ENCODE measurements at places on chromosomes 13 and 19. TPM values are rescaled to one million over a fixed set of nuclear protein-coding genes. Genes with fewer than 3 reads are reported as not detected.

GJB2 gene
- not detected for total RNA-seq

DNA sequence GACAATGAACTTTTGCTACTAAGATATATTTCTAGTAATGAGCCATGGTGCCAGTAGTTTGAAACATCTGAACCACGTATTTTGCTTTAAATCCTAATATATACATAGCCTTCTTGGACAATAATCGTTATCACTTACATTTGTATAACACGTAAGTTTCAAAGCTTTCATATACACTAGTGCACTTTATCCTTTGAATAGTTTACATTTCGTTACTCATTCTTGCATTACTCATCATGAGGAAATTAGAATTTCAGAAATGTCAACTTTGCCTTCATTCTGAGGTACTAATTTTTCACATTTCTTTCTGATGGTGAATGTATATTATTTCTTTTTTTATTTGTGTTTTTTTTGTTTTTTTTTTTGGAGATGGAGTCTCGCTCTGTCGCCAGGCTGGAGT lies 5.8 kb downstream of the KBTBD7 start:
- H3K4me3 ChIP-seq, result no peak overlapping the region
- no peaks in the 10 kb centered on the region for H3K27me3 ChIP-seq
- no peaks in the 10 kb centered on the region for H3K36me3 ChIP-seq
- H3K4me1 ChIP-seq, result peaks cover 11% of the 10 kb centered on the region

PIAS4 gene
- total RNA-seq, result 56.8 TPM

DNA sequence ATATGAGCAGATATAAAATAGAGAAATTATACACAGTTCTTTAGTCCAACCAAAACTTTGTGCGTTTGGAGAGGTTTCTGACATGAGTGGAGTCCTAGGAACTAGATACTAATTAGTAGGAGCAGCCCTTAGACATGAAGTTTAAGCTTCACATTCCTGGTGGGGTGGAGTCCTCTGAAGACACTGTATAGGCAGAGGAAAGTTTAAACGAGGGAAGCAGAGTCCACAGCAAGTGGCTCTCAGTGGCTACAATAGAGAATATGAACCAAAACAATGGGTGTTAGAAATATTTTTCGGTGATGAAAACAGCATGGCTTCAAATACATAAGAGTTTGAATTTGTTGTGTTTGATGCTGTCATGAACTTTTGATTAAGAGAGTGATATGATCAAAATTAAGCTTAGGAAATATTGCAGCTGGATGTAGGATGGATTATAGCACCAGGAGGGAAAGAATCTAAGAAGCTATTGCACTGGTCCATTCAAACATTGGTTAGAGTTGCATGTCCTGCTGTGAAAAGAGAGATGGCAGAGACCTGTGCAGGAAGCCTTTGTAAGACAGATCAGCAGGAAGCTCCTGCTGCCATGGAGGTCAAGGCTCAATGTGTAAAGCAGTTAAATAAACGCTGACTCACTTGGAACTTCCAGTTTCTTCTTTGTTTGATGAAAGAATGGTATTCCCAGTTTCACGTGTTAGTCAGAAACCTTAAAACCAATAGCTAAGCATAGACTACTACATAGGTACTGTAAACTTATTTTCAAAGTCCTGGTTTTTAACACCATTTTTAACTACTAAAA lies 175.2 kb downstream of the TDRD3 start:
- no peak overlapping the region for H3K27ac ChIP-seq
- H3K27me3 ChIP-seq, result no peaks in the 10 kb centered on the region
- no peak for DNase-seq
- no peaks in the 10 kb centered on the region for H3K36me3 ChIP-seq
- no peaks in the 10 kb centered on the region for H3K4me1 ChIP-seq

DNA sequence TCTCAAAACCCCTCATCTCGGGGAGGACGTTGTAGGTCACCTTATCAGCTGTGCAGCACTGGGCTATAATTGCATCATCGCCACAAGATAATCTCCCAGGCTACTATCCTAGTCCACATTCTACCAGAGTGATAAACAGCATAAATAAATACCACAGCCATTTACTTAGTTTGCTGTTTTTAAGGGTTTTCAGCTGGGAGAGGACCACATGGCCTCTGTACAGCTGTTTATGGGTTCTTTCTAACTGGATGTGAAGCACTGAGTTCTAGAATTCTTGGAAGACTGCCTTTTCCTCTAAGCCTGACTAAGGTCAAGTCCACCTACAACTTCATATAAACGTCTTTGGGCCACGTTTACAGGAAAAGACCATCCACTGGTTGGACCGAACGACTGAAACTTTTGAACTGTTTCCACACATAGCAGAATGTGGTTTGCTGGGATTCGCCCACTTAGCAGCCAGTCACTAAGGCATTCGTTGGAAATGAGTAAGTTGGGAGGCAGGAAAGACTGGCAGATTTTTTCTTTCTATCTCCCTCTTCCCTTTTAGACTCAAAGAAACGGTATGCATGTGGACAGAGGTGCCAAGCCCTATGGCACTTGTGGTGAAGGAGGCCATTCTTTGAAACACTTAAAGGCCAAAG lies 752.5 kb upstream of the SGCG start:
- no peak overlapping the region for H3K27ac ChIP-seq
- DNase-seq, result no peak
- H3K4me3 ChIP-seq, result no peak overlapping the region
- no peaks in the 10 kb centered on the region for H3K4me1 ChIP-seq
- H3K36me3 ChIP-seq, result no peaks in the 10 kb centered on the region

LACC1 gene
- 5.3 TPM for total RNA-seq

- H3K4me1 ChIP-seq, result peaks cover 60% of the 10 kb centered on the region
- H3K27me3 ChIP-seq, result no peaks in the 10 kb centered on the region
Measured at GRCh38 chr13:99505814-99506269, 4.6 kb downstream of the TM9SF2 start.

GRCh38 chr19:58326914-58327726 lies at the start of gene ZSCAN22:
TSS of gene ZSCAN22 (plus strand) at chr19:58326994. CDS start at chr19:58334803, 7,809 bp downstream.
- H3K4me3 ChIP-seq, result peak within 1 kb of the TSS; percentile 86
- DNase-seq, result peak; percentile 90
- H3K36me3 ChIP-seq, result no peaks in the 10 kb centered on the region
- peaks cover 11% of the 10 kb centered on the region for H3K4me1 ChIP-seq
- peak within 1 kb of the TSS; percentile 82 for H3K27ac ChIP-seq

ZNF471 gene
- total RNA-seq, result 5.9 TPM

GRCh38 chr19:48868114-48868886 lies at the start of gene PLEKHA4:
TSS of gene PLEKHA4 (minus strand) at chr19:48868617. CDS start at chr19:48867620, 997 bp downstream.
- no peak within 1 kb of the TSS for H3K4me3 ChIP-seq
- no peak within 1 kb of the TSS for H3K27ac ChIP-seq
- H3K36me3 ChIP-seq, result no peaks in the 10 kb centered on the region
- no peaks in the 10 kb centered on the region for H3K27me3 ChIP-seq

PPP1R15A gene
- 122 TPM for total RNA-seq

GRCh38 chr13:59210543-59210942 lies 953.2 kb downstream of the DIAPH3 start:
- no peaks in the 10 kb centered on the region for H3K4me1 ChIP-seq
- no peak overlapping the region for H3K4me3 ChIP-seq
- H3K27me3 ChIP-seq, result no peaks in the 10 kb centered on the region
- H3K36me3 ChIP-seq, result no peaks in the 10 kb centered on the region
- no peak for DNase-seq
- no peak overlapping the region for H3K27ac ChIP-seq

CYSLTR2 gene
- total RNA-seq, result not detected

DNA sequence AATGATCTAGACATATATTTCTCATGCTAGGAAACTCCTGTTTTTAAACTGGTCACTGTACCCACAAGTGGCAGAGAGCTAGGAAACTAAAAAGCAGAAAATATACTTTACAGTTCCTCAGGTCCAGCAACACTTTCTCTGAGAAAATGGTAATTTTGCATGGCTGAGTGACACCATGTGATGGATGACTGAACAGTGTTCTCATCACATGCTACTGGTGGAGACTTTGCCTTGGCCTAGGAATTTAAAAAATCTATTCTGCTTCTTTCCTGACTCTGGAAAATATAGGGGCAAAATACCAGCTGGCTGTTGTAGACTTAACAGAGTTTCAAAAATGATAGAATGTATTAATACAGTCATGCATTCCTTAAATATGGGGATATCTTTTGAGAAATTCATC lies 50.0 kb downstream of the LATS2 start:
- no peaks in the 10 kb centered on the region for H3K36me3 ChIP-seq
- H3K4me3 ChIP-seq, result no peak overlapping the region
- H3K27me3 ChIP-seq, result no peaks in the 10 kb centered on the region
- no peak for DNase-seq
- no peaks in the 10 kb centered on the region for H3K4me1 ChIP-seq

- no peak for DNase-seq
- H3K4me3 ChIP-seq, result no peak overlapping the region
- H3K4me1 ChIP-seq, result no peaks in the 10 kb centered on the region
- no peak overlapping the region for H3K27ac ChIP-seq
- H3K36me3 ChIP-seq, result no peaks in the 10 kb centered on the region
Measured at GRCh38 chr19:21593934-21594820, 88.8 kb downstream of the ZNF429 start.

- H3K36me3 ChIP-seq, result no peaks in the 10 kb centered on the region
- no peaks in the 10 kb centered on the region for H3K4me1 ChIP-seq
- DNase-seq, result no peak
- no peak overlapping the region for H3K27ac ChIP-seq
- no peaks in the 10 kb centered on the region for H3K27me3 ChIP-seq
Measured at GRCh38 chr13:26614721-26615120, 57.2 kb downstream of the WASF3 start.

IGSF23 gene
- not detected for total RNA-seq

- H3K27ac ChIP-seq, result no peak overlapping the region
- H3K4me1 ChIP-seq, result no peaks in the 10 kb centered on the region
- no peaks in the 10 kb centered on the region for H3K27me3 ChIP-seq
- H3K36me3 ChIP-seq, result no peaks in the 10 kb centered on the region
- DNase-seq, result no peak
- H3K4me3 ChIP-seq, result no peak overlapping the region
Measured at GRCh38 chr13:61214551-61214950, 201.1 kb downstream of the PCDH20 start.

GRCh38 chr13:65623148-65623547 lies 1607.0 kb downstream of the PCDH9 start:
- no peak for DNase-seq
- H3K27ac ChIP-seq, result no peak overlapping the region
- no peaks in the 10 kb centered on the region for H3K4me1 ChIP-seq
- H3K27me3 ChIP-seq, result no peaks in the 10 kb centered on the region
- H3K36me3 ChIP-seq, result no peaks in the 10 kb centered on the region
- H3K4me3 ChIP-seq, result no peak overlapping the region

NCAN gene
- total RNA-seq, result not detected

GRCh38 chr19:1366296-1366695 lies 17.4 kb upstream of the NDUFS7 start:
- peaks cover 18% of the 10 kb centered on the region for H3K4me1 ChIP-seq
- no peak for DNase-seq
- no peaks in the 10 kb centered on the region for H3K27me3 ChIP-seq
- no peak overlapping the region for H3K27ac ChIP-seq
- no peaks in the 10 kb centered on the region for H3K36me3 ChIP-seq

ZNF525 gene
- total RNA-seq, result 33.8 TPM

- H3K27me3 ChIP-seq, result no peaks in the 10 kb centered on the region
- peaks cover 10% of the 10 kb centered on the region for H3K36me3 ChIP-seq
- peak overlapping the region; percentile 55 for H3K4me3 ChIP-seq
- no peak overlapping the region for H3K27ac ChIP-seq
Measured at GRCh38 chr19:1929021-1929742, 11.8 kb upstream of the CSNK1G2 start.

TEX26 gene
- not detected for total RNA-seq

- peak within 1 kb of the TSS; percentile 86 for H3K4me3 ChIP-seq
- DNase-seq, result peak; percentile 99
- H3K27me3 ChIP-seq, result no peaks in the 10 kb centered on the region
- peaks cover 4% of the 10 kb centered on the region for H3K36me3 ChIP-seq
Measured at GRCh38 chr19:5903624-5904351, at the start of gene NDUFA11. TSS of gene NDUFA11 (minus strand) at chr19:5903790. CDS start at chr19:5903708, 82 bp downstream.

DNA sequence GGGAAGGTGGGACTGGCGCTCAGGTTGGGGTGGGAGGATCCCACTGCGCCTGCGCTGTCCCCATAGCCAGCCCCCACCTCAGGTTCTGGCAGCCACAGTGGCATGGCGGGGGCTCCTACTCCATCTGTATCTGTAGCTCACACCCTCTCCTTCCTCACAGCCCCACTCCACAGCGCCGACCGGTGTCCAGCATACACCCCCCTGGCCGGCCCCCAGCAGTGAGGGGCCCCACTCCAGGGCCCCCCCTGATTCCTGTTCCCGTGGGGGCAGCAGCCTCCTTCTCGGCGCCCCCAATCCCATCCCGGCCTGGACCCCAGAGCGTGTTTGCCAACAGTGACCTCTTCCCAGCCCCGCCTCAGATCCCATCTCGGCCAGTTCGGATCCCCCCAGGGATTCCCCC lies 6.0 kb downstream of the TMED1 start:
- peaks cover 49% of the 10 kb centered on the region for H3K36me3 ChIP-seq
- no peak for DNase-seq
- no peaks in the 10 kb centered on the region for H3K27me3 ChIP-seq
- H3K4me3 ChIP-seq, result no peak overlapping the region
- H3K27ac ChIP-seq, result no peak overlapping the region
- H3K4me1 ChIP-seq, result peaks cover under 1% of the 10 kb centered on the region

- DNase-seq, result no peak
- no peaks in the 10 kb centered on the region for H3K27me3 ChIP-seq
- H3K4me3 ChIP-seq, result no peak overlapping the region
- no peaks in the 10 kb centered on the region for H3K4me1 ChIP-seq
- H3K36me3 ChIP-seq, result no peaks in the 10 kb centered on the region
Measured at GRCh38 chr13:36528105-36528504, 95.8 kb downstream of the CCNA1 start.

NMRK2 gene
- total RNA-seq, result not detected

GRCh38 chr19:5104871-5105351 lies 136.0 kb downstream of the KDM4B start:
- peaks cover 1% of the 10 kb centered on the region for H3K36me3 ChIP-seq
- H3K4me1 ChIP-seq, result no peaks in the 10 kb centered on the region
- H3K4me3 ChIP-seq, result no peak overlapping the region
- no peak overlapping the region for H3K27ac ChIP-seq

METTL21C gene
- total RNA-seq, result not detected

PGLYRP2 gene
- total RNA-seq, result not detected

CYP2A7 gene
- total RNA-seq, result not detected

GRCh38 chr13:94369972-94370436 lies 109.5 kb downstream of the DCT start:
- no peak overlapping the region for H3K4me3 ChIP-seq
- H3K36me3 ChIP-seq, result no peaks in the 10 kb centered on the region

ZNF667 gene
- total RNA-seq, result 4.4 TPM

GRCh38 chr19:28210886-28211285 lies 1002.1 kb downstream of the UQCRFS1 start:
- no peak overlapping the region for H3K27ac ChIP-seq
- H3K4me3 ChIP-seq, result no peak overlapping the region
- no peaks in the 10 kb centered on the region for H3K27me3 ChIP-seq
- DNase-seq, result no peak
- H3K36me3 ChIP-seq, result no peaks in the 10 kb centered on the region

- H3K36me3 ChIP-seq, result no peaks in the 10 kb centered on the region
- no peak overlapping the region for H3K27ac ChIP-seq
- H3K4me3 ChIP-seq, result no peak overlapping the region
- no peaks in the 10 kb centered on the region for H3K4me1 ChIP-seq
- H3K27me3 ChIP-seq, result no peaks in the 10 kb centered on the region
Measured at GRCh38 chr13:50864492-50864891, 21.0 kb upstream of the DLEU7 start.

LRRC25 gene
- total RNA-seq, result 2.4 TPM

- H3K27me3 ChIP-seq, result no peaks in the 10 kb centered on the region
- H3K36me3 ChIP-seq, result no peaks in the 10 kb centered on the region
- no peaks in the 10 kb centered on the region for H3K4me1 ChIP-seq
Measured at GRCh38 chr13:56975647-56976046, 165.1 kb upstream of the PRR20A start.

C13orf42 gene
- not detected for total RNA-seq

DENND1C gene
- total RNA-seq, result 119 TPM

Data from B cell (primary cell).